IMR-90 (cell line): ENCODE measurements at places on chromosomes 5 and 9.

- no peak overlapping the region for H3K4me3 ChIP-seq
- no peaks in the 10 kb centered on the region for H3K4me1 ChIP-seq
- H3K36me3 ChIP-seq = no peaks in the 10 kb centered on the region
- DNase-seq = no peak
These were observed 11.8 kb upstream of the TCOF1 start for GRCh38 chr5:150345716-150346115.

GRCh38 chr9:129866394-129867135 is 31.3 kb downstream of the USP20 start:
- no peak overlapping the region for H3K4me3 ChIP-seq
- H3K27me3 ChIP-seq = no peaks in the 10 kb centered on the region
- H3K4me1 ChIP-seq = no peaks in the 10 kb centered on the region
- no peak for DNase-seq
- peaks cover 33% of the 10 kb centered on the region for H3K36me3 ChIP-seq

- H3K27me3 ChIP-seq = peaks cover 4% of the 10 kb centered on the region; the same call in 1 of the 2 replicates
- no peak overlapping the region for H3K4me3 ChIP-seq
- no peak overlapping the region for H3K27ac ChIP-seq
- no peaks in the 10 kb centered on the region for H3K36me3 ChIP-seq
These were observed 121.0 kb downstream of the NREP start for GRCh38 chr5:111635916-111636570.

DNA sequence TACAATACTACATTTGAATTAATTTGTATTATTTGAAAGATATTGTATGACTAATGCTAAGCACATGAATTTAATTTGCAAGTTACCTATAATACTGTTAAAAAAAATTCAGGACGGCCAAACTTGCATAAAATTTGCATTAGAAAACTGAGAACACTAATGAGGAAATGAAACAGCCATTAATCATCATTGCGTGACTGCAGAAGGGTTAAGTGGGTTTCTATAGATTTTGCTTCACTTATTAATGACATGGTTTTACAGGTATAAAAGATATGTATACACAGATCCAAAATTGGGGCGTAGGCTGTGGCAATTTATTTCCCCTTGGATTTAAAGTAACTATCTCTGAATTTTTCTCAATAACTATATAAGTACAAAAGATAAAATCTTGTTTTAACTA is 882.6 kb downstream of the PTPRD start:
- no peak overlapping the region for H3K27ac ChIP-seq
- H3K36me3 ChIP-seq = no peaks in the 10 kb centered on the region

DNA sequence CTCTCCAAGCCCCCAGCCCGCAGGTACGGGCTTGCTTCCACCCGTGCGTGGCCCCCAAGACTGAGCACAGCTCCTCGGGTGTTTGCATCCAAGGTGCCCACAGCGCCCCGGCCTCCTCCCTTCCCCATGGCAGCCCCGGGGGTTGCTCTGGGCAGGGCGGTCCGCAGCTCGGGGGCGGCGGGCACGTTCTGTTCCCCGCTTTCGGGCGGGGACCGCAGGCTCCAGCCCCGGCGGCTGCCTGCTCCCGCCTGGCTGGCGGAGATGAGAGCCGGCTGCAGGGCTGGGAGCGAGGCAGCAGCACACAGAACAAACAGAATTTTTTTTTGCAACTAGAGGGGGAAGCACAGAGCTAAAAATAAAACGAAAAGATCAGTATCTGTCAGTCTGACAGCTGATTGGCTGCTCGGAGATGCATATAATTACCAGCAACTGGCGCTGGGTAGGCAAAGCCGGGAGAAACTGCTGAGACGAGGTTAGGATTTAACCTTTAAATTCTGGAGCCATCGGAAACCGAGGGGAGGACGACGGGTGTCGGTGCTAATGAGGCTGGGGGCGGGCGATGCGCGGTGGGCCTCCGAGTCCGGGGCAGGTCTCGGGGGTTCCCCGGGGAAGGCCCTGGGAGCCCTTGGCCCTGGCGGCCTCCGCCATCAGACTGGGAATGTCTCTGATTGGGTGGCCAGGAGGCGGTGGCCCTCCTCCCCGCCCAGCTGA is 142.7 kb upstream of the IER5L start:
- H3K27ac ChIP-seq = peak overlapping the region; percentile 48
- H3K4me3 ChIP-seq = 0 out of 2 replicates have a peak overlapping the region, but pooled peaks have one; percentile 2
- no peaks in the 10 kb centered on the region for H3K27me3 ChIP-seq
- no peaks in the 10 kb centered on the region for H3K36me3 ChIP-seq

GRCh38 chr9:69542058-69542457 is 130.1 kb downstream of the APBA1 start:
- H3K4me3 ChIP-seq = no peak overlapping the region
- H3K4me1 ChIP-seq = no peaks in the 10 kb centered on the region
- H3K36me3 ChIP-seq = no peaks in the 10 kb centered on the region

DNA sequence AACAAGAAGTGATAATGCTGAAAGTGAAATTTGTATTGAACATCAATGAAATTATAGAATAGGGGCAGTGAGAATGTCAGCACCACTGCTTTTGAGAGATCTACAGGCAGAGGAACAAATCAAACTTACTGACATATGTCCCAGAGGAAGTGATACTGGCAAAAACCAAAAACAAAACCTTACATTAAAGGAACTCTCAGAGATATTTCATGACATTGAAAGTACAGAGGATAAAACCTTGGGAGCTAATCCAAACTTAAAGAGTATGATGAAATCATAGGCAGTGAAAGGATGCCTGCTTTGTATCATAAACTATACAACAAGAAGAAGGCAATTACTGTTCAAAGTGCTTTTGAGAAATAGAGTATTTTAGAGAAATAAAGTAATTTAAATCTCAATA is 90.4 kb upstream of the SV2C start:
- H3K4me1 ChIP-seq = no peaks in the 10 kb centered on the region
- no peak overlapping the region for H3K27ac ChIP-seq
- H3K4me3 ChIP-seq = no peak overlapping the region
- no peaks in the 10 kb centered on the region for H3K36me3 ChIP-seq
- no peak for DNase-seq

- H3K4me1 ChIP-seq = no peaks in the 10 kb centered on the region
- H3K36me3 ChIP-seq = no peaks in the 10 kb centered on the region
- no peak overlapping the region for H3K27ac ChIP-seq
- no peak for DNase-seq
- H3K27me3 ChIP-seq = peaks cover 16% of the 10 kb centered on the region
- no peak overlapping the region for H3K4me3 ChIP-seq
These were observed 1.1 kb downstream of the CTNND2 start for GRCh38 chr5:11903121-11903613.

DNA sequence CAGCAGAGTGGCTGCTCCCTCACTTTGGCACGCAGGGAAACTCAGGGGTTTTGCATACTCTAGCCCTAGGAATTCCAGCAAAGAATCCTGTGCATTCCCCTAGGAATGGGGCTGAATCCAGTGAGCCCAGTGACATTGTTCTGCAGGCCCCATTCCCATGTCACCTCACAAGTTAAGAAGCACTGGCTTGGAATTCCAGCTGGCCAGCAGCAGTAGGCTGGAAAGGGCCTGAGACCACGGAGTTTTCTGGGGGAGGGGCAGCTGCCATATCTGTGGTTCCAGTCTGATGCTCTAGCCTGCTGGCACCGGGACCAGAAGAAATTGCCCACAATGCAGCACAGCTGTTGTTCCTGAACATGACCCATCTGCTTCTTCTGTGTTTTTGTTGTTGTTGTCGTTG is 217.6 kb upstream of the DMRTA1 start:
- no peaks in the 10 kb centered on the region for H3K27me3 ChIP-seq
- H3K4me1 ChIP-seq = no peaks in the 10 kb centered on the region; the same call in 1 of the 2 replicates
- no peak overlapping the region for H3K4me3 ChIP-seq
- H3K36me3 ChIP-seq = no peaks in the 10 kb centered on the region

DNA sequence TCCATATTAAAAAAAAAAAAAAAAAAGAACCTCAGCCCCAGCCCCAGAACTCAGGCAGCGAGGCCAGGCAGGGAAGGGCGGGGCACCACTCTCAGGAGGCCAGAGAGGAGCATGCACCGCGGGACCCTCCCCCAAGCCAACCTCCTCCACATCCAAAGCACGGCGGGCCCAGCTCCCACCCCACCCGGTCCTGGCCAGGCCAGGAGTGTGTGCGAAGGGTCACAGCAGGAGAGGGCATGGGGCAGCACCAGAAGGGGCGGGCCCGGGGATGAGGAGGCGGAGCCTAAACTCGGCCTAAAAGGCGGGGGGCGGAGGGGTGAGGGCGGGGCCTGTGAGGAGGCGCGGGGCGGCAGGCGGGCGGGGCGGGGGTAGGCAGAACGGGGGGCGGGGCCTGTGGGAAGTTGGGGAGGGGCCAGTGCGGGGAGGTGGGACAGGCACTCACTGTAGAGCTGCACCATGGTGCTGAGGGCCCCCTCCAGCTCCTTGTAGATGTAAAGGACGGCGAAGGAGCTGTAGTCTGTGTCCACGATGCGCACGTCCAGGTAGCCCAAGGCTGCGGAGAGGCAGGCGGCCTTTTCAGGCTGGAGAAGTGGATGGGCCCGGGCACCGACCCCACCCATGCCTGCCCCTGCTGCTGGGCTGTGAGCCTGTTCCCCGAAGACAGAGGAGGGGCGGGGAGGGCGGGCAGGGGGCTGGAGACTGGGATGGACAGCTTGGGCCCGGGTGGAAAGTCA is 1.2 kb downstream of the LCN15 start:
- H3K27ac ChIP-seq = no peak overlapping the region
- H3K27me3 ChIP-seq = peaks cover 6% of the 10 kb centered on the region
- no peaks in the 10 kb centered on the region for H3K36me3 ChIP-seq
- H3K4me1 ChIP-seq = no peaks in the 10 kb centered on the region

- H3K4me1 ChIP-seq = peaks cover 12% of the 10 kb centered on the region
- no peaks in the 10 kb centered on the region for H3K27me3 ChIP-seq
- H3K27ac ChIP-seq = no peak overlapping the region
- H3K4me3 ChIP-seq = no peak overlapping the region
- peak; percentile 13 for DNase-seq
- no peaks in the 10 kb centered on the region for H3K36me3 ChIP-seq
These were observed 128.4 kb downstream of the SEC61B start for GRCh38 chr9:99350461-99350860.

DNA sequence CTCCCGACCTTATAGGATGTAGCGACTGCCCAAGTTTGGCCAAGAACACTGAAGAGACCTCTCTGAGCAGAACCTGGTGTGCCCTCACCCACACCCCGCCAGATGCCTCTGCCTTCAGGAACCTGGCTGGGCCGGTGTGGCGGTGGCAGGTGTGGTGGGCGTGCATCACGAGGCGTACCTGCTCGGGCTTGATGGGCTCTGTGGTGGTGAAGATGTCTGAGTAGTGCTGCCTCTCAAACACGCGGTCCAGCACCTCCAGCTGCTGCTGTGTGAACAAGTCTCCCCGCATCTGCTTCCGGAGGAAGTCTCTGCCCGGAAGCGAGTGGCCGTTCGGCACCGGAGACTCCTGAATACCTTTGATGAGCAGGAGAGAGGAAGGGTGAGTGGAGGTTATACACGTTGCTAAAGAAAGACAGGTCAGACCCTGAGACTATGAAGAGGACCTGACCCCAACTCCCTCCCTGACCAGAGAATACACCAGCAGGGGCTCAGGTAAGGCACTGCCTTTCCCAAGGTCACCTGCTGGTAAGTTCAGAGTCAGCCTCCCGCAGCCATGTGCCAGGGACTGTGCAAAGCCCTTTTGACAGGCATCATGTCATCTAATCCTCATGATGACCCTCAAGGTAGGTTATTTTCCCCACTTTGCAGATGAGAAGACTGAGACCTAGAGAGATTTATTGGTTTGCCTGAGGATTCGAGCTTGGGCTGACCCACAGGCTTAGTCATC is 67.5 kb downstream of the PAX5 start:
- peaks cover 39% of the 10 kb centered on the region for H3K27me3 ChIP-seq
- DNase-seq = no peak
- H3K36me3 ChIP-seq = no peaks in the 10 kb centered on the region

DNA sequence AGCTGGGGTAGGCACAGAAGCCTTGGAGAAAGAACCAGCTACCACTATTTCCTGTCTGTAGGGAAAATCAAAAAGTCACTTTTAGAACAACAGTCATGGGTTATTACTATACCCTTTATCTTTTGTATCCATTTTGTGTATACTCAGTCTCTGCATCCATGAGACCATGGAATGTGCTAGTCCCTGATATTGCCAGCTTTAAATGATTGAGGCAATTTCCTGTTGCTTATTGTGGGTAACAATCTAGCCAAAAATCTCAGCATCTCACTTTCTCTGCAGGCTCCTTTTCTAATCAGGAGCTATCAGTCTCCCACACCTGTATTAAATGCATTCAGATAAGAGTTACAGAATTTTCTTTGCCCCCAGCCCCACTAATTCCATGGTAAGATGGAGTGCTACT is 968 bp upstream of the KDM3B start:
- H3K36me3 ChIP-seq = peaks cover 26% of the 10 kb centered on the region
- no peak overlapping the region for H3K27ac ChIP-seq
- no peak overlapping the region for H3K4me3 ChIP-seq
- no peak for DNase-seq

- H3K36me3 ChIP-seq = no peaks in the 10 kb centered on the region
- H3K27me3 ChIP-seq = no peaks in the 10 kb centered on the region; the same call in none of the 2 replicates
- DNase-seq = no peak
- no peak overlapping the region for H3K27ac ChIP-seq
- H3K4me1 ChIP-seq = no peaks in the 10 kb centered on the region
These were observed 16.5 kb upstream of the DMRT3 start for GRCh38 chr9:959914-960313.

DNA sequence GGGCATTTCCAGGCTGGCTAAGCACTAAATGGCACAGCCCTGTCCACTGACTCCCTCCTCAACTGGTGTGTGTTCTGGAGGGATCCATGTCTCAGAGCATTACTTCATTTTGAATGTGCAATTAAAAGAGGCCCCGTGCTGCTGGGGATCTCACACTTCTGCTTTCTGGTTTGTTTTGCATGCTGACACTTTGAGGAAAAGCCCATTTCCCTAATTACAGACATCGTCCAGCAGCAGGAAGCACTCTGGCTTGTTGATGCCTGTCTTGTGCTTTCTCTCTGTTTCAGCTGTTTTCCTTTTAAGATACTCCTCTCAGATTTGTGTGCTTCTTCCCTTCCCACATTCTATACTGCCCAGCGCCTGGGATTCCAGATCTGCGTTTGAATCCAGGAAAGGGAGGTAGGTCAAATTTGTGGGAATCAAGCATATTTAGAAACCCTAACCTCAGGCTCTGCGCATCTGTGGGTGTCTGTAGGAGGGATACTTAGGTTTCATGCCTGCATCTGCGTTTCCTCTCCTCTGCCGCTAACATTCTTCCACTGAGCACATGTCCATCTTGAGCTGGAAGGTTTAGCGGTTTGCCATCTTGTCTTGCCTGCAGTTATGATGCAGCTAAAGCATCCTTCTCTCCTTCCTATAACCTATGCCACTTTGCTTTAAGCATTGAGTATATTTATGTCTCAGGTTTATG is 25.7 kb downstream of the SYK start:
- no peak overlapping the region for H3K4me3 ChIP-seq
- no peak overlapping the region for H3K27ac ChIP-seq
- peaks cover 4% of the 10 kb centered on the region; the same call in 1 of the 2 replicates for H3K27me3 ChIP-seq
- no peak for DNase-seq

GRCh38 chr5:59919484-59919883 is 26.0 kb upstream of the PDE4D start:
- H3K4me1 ChIP-seq = no peaks in the 10 kb centered on the region
- DNase-seq = no peak
- no peaks in the 10 kb centered on the region for H3K27me3 ChIP-seq

- no peaks in the 10 kb centered on the region for H3K36me3 ChIP-seq
- DNase-seq = peak; percentile 16
- H3K27me3 ChIP-seq = no peaks in the 10 kb centered on the region
- H3K4me3 ChIP-seq = no peak overlapping the region
- H3K27ac ChIP-seq = no peak overlapping the region
These were observed 30.9 kb upstream of the OLFM1 start for GRCh38 chr9:135056541-135056940.

GRCh38 chr5:173201636-173202265 is 33.3 kb downstream of the NKX2-5 start:
- peaks cover 6% of the 10 kb centered on the region; the same call in 1 of the 2 replicates for H3K4me1 ChIP-seq
- H3K27ac ChIP-seq = no peak overlapping the region
- peaks cover 40% of the 10 kb centered on the region for H3K27me3 ChIP-seq
- H3K4me3 ChIP-seq = no peak overlapping the region
- H3K36me3 ChIP-seq = no peaks in the 10 kb centered on the region
- DNase-seq = peak; percentile 72
